ENCODE measurements at places on chromosomes 5 and 9.

DNA sequence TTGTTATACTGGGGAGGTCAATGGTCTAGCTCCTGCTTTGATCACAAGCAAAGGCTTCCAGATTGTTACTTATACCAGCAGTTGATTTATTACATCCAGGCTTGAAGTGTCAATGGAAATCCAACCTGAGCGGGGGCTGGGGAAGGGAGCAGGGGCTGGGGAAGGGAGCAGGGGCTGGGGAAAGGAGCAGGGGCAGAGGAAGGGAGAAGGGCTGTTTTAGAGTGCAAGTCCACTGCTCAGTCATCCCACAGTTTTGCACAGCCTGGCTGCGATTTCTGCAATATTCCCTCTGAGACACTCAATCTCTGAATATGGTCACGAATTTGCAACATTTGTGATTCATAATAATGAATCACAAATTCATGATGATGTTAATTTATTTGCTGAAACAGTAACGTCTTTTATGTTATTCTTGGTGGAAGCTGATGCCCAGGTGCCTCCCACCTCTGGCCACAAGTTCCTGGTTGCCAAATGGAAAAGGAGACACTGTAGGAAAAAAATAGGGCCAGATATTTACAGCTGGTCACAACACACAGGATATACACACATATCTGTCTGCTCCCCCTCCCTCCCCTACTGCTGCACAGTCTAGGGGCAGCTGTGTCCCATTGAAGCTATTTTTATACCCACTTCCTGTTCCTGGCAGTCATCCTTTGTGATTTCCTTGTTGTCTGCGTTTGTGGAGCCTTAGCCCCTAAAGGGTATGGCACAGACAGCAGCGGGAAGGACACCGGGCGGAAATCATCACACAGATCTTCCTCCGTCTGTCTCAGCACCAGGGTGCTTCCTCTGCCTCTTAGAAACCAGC, 325.1 kb downstream of the GADD45G start:
- peak; percentile 43 for DNase-seq

GRCh38 chr9:117480253-117480652, 65.4 kb upstream of the ASTN2 start:
- DNase-seq, result no peak

- DNase-seq, result no peak
Measured at GRCh38 chr5:141479776-141480175, 4.0 kb downstream of the PCDHGC3 start.

- DNase-seq, result no peak
Measured at GRCh38 chr9:27433631-27434325, 90.3 kb upstream of the IFNK start.

- no peak for DNase-seq
Measured at GRCh38 chr9:88732128-88732527, 197.2 kb downstream of the NXNL2 start.

DNA sequence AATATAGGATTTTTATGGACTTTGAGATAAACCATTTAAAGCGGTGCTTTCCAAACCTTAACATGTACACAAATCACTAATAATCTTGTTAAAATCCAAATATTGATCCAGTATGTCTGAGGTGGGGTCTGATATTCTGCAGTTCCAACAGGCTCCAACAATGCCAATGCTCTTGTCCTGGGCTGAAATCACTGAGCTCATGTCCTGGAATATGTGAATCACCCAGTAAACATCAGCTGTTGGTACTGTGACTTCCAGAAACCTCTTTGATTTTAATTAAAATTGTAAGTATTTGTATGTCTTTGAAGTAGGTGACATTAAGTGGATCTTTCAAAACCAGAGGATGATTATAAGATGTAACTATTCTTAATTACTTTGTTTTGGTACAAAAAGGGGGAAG, 52.8 kb upstream of the CAST start:
- DNase-seq, result no peak

DNA sequence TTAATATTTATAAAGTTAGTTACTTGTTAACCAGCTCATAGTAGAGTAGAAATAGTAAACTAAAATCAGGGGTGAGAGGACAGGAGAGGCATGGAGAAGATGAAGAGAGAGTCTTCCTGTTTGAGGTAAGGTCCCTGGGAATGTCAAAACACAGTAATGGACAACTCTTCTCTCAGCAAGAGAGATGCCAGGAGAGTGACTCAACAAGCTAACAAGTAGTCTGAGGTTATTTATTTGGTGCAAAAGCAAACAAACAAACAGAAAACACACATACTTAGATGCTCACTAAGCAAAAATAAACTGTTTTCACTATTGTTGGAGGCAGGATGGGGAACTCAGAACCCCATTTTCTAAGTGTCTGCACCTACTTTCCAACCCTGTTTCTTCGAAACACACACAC, 333.2 kb upstream of the RFX3 start:
- no peak for DNase-seq

Data from hindlimb muscle (tissue), 1 donor.